NCI-H2081 (cell line): ENCODE measurements at places on chromosomes 4 and X.

GRCh38 chr4:8081171-8081570 is 77.4 kb downstream of the ABLIM2 start:
- no peak for DNase-seq

DNA sequence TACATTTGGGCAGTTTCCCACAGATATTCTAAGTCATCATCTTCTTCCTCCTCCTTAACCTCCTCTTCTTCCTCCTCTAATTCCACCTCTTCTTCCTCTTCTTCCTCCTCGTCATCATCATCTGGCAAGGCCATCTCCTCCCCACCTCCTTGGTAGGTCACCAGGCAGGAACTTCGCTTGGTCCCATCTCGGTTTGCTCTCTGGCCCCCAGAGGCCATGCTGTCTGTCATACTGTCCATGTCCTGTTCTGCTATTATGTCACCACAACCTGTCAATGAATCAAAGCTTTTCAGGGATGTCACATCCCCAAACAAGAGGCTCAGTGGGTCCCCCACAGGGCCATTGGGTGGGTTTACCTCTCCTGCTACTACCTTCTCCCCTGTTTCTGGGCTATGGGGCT is 13.5 kb downstream of the AMER1 start:
- DNase-seq = no peak

DNA sequence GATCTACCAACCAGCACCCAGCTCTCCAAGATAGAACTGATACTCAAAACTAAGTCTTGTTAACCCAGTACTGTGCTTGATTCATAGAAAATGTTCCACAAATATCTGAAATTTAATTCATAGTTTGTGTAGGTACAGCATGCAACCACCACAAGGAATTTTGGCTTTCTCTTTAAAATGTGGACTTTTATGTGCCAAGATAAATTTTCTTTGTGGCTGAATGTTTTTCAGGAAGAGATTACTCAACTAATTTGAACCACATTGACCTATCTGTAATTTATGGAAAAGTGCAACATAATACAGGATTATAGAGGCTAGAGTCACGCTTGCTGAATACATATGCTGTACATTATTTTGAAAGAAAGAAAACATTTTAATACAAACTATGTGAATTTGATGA is 730.8 kb downstream of the IL1RAPL1 start:
- no peak for DNase-seq

- no peak for DNase-seq
These were observed 97.8 kb downstream of the TMEM47 start for GRCh38 chrX:34559325-34559724.

GRCh38 chr4:61200916-61201526 is 895 bp downstream of the ADGRL3 start:
- peak; percentile 43 for DNase-seq

DNA sequence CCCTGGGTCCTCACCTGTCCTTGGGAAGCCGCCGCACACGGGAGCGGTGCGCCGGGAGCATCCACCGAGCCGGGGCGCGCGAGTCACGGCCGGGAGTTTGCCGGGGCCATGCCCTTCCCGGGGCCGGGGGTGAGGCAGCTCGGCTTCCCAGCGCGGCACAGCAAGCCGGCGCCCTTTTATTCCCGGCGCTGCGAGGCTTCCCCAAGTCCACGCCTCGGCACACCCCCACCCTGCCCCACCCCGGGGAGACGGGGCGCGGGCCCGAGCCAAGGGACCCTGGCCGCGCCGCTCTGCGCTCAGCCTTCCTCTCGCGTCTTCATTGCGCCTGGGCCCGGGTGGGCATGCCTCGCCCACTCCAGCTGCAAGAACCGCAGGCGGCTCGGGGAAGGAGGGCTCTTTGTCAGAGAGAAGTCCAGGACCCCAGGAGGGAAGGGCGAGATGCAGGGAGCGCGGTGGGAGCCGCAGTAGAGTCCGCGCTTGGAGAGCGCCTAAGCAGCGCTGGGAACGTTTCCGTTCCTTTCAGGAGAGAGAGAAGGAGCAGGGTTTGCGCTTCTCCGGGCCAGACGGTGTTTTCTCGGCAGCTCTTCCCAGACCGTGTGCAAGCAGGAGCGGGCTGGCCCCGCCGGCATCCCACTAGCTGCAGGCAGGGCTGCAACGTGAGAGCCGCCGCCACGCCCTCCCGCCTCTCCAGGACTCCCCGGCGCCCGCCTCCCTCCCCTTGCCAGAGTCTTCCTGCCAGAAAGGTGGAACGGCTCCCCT is at the start of gene MXRA5:
Gene MXRA5, minus strand, starts transcription at position 152 of the 759 bp plus-strand sequence. CDS start 2,819 bp downstream, outside the sequence.
- DNase-seq = no peak

DNA sequence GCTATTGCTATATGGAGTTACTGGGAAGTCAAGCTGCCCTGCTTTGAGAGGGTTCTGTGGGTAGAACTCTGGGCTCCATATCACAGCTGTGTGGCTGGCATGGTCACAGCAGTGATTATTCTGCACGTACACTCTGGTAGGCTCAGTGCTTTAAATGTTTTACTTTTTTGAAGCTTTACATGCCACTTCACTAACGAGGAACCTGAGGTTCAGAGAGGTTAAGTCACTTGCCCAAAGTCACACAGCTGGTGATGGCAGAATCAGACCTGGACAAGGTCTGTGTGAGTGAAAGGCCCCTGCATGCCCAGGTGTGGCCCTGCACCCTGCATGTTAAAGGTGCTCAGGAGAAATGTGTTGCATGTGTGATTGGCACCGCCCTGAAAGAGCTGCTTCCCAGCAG is 24.5 kb downstream of the EVC start:
- no peak for DNase-seq

GRCh38 chrX:362937-363620 is 23.6 kb downstream of the PPP2R3B start:
- no peak for DNase-seq

GRCh38 chr4:166887457-166887856 is 346.8 kb downstream of the SPOCK3 start:
- no peak for DNase-seq

- no peak for DNase-seq
These were observed 118.6 kb upstream of the PLAC1 start for GRCh38 chrX:134776850-134777370.

GRCh38 chr4:57148831-57149505 is 38.8 kb upstream of the IGFBP7 start:
- no peak for DNase-seq

- no peak for DNase-seq
These were observed 7.0 kb upstream of the NAF1 start for GRCh38 chr4:163173713-163174112.
